ENCODE measurements at places on chromosomes 6 and 20.

DNA sequence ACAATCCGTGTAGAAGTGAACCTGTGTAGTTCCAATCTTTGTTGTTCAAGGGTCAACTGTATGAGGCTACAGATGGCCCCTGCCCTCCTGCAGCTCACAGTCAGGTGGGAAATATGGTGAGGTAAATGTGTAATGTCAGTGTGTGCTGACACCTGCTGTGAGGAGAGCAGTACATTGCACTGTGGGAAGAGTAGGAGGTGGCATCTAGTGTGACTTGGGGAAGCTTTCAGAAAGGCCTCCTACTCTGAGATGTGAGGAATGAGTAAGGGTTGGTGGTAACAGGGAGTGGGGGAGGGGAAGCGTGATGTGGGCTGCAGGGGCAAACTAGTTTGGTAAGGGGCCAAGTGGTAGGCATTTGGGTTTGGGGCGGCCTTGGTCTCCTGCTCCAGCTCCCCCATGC is 188.8 kb downstream of the FARS2 start:
- DNase-seq = no peak

- DNase-seq = no peak
These were observed 675 bp upstream of the TRERF1 start for GRCh38 chr6:42452171-42453030.

GRCh38 chr6:142008781-142009180 is 123.9 kb upstream of the GJE1 start:
- no peak for DNase-seq

- DNase-seq = no peak
These were observed 101.1 kb upstream of the ID4 start for GRCh38 chr6:19736066-19736465.

- DNase-seq = peak; percentile 95
These were observed 803 bp upstream of the ADGRG6 start for GRCh38 chr6:142300758-142301650.

- DNase-seq = no peak
These were observed 780 bp downstream of the TFAP2A start for GRCh38 chr6:10413850-10414738.

- no peak for DNase-seq
These were observed 17.9 kb upstream of the MOCS1 start for GRCh38 chr6:39952167-39952566.

GRCh38 chr6:40352006-40352405 is 235.2 kb downstream of the LRFN2 start:
- no peak for DNase-seq

- no peak for DNase-seq
These were observed 335.3 kb downstream of the CD83 start for GRCh38 chr6:14452567-14453527.

DNA sequence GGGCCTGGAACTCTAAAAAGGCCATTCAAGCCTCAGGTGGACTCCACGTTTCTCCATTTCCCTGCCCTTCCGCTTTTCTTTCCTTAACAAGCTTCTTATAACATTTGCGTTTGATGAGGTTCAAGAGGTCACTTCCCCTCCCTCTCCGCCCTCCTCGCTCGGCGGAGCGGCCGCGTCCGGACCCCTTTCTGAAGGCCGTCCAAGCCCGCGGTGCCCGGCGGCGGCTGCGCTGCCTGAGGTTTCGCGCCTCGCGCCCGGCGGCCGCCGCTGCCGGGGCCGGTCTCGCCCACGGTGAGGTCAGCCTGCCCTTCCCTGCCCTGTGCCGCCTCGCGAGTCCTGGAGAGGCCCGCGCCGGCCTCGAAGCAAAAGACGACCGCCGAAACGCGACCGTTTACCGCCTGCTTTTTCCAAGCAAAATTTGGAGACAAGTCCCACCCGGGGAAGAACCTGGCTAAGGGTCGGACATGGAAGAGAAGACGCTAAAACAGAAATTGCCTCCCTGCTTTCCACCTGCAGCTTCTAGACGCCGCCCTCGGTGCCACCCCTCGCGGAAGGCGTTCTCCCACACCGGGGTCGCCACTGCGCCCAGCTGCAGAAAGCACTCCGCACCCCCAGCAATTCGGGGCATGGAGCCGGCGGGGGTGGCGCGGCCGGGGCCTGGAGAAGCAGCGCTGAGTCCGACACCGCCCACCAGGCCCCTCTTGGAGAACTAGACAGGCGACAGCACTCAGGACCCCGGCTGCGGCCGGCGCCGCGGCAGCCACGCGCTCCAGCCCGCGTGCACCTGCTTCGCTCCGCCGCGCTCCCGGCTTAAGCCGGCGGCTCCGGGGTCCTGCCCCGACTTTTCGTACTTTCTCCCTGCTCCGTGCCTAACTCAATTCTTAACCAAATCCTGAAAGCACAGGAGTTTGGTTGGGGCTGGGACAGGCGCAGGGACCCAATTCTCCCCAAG is 11.0 kb upstream of the FOXF2 start:
- DNase-seq = no peak

DNA sequence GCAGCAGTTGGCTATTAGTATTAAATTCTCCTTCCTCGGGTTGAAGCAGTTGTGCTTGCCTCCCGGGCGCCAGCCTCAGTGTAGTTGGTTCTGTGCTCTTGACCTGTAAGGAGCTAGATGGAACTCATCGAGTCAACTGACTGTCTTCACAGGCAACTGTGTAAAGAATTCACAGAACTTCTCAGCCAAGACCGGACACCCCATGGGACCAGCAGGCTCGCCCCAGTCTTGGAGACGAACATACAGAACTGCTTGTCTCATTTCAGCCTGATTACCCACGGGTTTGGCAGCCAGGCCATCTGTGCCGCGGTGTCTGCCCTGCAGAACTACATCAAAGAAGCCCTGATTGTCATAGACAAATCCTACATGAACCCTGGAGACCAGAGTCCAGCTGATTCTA is 8.5 kb downstream of the TFAP2C start:
- no peak for DNase-seq

- DNase-seq = peak; percentile 45
These were observed 735.1 kb upstream of the MARCKS start for GRCh38 chr6:113122060-113122459.

GRCh38 chr20:9093218-9093957 is 24.5 kb downstream of the PLCB4 start:
- no peak for DNase-seq

- no peak for DNase-seq
These were observed 12.0 kb downstream of the ULBP3 start for GRCh38 chr6:150056916-150057315.

DNA sequence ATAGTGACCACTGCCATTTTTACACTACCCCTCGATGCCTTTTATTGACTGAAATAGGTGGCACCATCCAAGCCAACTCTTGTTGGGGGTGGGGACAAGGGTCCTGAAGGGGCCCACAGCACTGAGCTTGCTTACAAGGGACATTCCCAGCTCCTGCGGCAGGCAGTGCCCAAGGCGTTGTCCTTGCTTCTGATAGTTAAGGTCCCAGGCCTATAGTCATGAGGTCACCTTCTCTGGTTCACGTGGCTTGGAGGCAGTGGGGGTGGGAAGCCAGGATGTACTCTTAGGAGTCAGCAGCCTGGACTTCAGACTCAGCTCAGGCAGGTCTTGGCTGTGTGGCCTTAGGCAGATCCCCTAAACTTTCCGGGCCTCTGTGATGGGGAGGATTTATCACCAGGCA is 48.6 kb downstream of the TOX2 start:
- DNase-seq = no peak

DNA sequence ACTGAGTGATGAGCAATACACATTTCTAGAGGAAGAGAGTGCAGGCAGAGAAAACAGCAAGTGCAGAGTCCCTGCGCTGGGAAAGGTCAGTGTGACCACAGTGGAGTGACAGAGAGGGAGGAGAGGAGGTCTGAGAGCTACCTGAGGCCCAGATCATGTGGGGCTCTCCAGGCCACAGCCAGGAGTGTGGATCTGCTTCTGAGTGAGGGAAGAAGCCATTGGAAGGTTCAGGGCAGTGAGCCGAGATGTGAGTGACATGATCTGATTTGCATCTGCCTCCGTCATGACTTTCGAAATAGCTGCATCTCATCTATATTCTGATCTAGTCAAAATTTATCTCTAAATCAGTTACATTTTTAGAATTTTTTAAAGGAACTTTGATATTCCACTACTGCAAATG is 367.1 kb downstream of the PREX1 start:
- DNase-seq = no peak

- DNase-seq = no peak
These were observed 118.9 kb upstream of the EXOC2 start for GRCh38 chr6:811831-812230.

DNA sequence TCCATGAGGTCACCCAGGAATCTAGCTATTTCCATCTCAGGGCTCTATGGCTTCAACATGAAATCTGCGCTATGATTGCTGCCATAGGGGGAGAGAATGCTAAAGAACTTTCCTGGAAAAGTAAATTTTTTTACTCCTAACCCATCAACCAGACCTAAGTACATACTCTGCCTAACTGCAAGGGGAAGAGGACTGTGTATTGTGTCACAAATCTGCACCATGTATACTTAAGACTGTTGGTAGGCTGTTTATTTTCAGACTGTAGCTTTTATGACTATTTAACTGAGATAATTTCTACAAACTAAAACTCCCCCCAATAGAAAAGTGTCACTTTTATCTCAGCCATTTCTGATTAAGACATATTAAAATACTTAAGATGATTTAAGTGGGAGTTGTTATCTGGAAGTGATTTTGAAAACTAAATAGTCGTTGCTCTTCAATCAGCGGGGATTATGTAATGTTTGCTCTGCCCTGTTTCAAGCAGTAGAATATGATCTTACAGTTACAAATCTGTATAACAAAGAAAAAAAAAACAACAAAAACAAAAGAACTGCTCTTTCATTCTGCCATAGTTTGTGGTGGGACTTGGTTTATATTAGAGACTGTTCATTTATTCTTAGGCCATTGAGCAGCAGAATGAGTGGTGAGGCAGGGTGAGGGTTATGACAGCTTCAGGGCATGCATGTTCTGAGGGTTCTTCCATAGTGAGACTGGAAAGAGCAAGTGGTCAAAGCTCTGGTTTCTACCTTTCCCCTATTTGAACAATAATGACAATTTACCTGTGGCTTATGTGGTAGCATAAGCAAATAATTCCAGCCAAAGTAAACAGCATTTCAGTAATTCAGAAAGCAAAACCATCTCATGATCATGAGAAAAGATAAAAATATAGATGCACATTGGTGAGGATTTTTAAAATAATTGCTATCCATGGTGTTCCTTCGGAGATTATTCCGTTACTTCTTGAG is 126.3 kb upstream of the CEP162 start:
- no peak for DNase-seq

- DNase-seq = no peak
These were observed 28.1 kb downstream of the GOPC start for GRCh38 chr6:117574198-117574597.

GRCh38 chr20:19673575-19673974 is 84.5 kb upstream of the RIN2 start:
- DNase-seq = no peak

DNA sequence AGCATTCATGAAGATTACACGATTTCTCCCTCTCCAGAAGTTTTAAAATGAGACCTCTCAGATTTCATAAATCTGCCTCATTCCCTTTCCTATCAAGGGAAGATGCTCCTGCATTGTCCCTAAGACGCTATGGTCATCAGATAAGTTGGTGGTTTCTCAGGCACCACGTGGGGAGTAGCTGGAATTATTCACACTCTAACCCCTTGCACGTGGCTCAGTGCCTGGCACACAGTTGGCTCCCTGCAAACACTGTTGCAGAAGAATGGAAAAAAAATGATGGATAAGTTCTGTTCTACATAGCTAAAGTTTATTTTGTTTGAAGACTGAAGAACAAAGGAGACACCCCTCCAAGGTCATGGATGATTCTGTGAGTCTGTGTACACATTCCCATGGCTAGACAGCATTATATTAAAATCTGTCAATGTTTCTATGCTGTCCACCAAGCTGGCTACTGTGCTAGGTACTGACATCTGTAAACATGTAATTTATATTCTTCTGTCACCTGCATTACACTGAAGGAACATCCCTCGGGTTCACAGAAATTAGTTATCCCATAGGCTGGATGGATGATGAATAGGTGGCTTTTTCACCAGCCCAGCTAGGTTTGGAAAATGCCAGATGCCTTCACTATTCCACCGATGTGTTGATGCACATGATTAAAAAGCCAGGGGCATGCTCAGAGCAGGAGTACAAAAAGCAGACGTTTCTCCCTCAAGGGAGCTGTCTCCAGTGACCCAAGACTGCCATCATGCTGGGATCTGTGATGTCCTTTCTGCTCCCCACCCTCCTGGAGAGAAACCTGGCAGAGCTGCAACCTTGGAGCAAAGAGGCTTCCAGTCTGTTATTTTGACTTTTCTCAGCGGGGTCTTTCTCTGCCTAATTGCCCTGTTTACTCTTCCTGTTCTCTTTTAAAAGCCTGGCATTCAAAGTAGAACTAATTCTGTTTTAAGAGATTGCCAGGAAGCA is 610.5 kb downstream of the UTRN start:
- no peak for DNase-seq

DNA sequence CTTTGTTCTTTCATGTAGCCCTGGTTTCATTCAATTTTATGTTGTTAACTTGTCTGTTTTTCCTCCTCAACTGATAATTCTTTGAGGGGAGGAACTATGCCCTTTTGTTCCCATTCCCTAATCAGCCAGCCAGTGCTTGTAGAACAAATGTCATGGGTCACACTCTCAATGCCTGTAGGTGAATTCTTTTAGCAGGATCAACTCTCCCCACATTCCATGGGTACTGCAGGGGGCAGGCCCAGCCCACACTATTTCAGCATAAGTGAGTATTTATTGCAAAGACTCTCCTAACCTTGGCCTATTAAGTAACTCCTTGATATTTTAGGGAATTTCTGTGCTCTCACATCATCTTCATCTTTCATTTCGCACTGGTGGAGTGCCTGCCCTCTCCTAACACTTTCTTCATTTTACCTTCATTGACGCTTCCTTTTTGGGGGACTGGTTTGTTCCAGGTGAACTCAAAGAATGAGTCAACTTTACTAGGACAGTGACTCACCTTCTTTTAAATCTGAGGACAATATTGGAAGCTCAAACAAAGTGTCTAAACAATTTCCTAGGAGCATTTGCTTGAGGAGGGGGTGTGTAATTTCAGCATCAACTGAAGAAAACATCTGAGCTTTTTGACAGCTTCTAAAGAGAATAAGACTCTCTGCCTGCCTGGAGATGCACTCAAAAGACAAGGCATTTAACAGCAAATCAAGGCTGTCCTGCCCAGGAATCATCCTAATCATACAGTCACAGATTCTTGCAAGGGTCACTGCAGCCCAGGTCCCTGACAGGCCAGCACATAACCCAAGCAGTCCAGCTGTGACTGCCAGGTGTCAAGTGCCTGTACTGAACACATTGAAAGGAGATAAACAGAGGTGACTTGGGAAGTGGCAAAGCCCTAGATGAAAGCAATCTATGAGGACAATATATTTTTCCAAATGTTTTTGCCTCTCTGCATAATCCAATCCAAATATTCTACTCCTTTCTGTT is 263.9 kb upstream of the PRND start:
- no peak for DNase-seq

GRCh38 chr6:2168480-2168879 is 76.9 kb downstream of the GMDS start:
- no peak for DNase-seq

- DNase-seq = no peak
These were observed 837.3 kb downstream of the DHX35 start for GRCh38 chr20:39799366-39799965.

DNA sequence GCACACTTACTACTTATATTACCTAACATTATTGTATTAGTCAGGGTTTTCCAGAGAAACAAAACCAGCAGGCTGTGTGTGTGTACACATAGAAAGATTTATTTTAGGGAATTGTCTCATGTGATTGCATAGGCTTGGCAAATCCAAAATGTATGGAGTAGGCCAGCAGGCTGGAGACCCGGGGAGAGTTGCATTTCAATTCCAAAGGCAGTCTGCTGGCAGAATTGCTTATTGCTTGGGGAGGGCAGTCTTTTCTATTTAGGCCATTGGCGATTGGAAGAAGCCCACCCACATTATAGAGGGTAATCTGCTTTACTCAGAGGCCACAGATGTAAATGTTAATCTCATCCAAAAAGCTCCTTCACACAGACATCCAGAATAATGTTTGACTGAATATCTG is 157.0 kb downstream of the ADGRG6 start:
- DNase-seq = no peak

Data from keratinocyte (primary cell).